ENCODE measurements at places on chromosomes 6 and 20.

DNA sequence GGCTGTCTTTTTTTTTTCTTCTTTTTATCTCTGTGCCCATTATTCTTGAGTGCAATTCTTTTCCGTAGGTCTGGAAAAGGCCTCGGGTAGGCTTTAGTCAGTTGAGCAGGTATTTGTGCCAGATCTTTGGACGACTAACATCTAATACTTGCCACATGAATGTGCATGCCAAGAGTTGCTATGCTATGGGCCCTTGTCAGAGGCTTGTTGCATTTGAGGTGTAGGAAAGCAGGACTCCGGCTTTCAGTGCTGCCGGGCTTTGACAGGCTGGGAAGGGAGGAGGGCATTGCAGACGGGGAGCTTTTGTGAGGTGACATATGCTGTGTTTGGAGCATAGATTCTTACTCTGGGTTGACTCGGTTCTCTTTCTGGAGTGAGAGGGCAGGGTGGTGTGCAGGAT, 10.2 kb downstream of the LRRC1 start:
- no peak for DNase-seq

GRCh38 chr20:8344106-8344505, 212.0 kb downstream of the PLCB1 start:
- DNase-seq = no peak

DNA sequence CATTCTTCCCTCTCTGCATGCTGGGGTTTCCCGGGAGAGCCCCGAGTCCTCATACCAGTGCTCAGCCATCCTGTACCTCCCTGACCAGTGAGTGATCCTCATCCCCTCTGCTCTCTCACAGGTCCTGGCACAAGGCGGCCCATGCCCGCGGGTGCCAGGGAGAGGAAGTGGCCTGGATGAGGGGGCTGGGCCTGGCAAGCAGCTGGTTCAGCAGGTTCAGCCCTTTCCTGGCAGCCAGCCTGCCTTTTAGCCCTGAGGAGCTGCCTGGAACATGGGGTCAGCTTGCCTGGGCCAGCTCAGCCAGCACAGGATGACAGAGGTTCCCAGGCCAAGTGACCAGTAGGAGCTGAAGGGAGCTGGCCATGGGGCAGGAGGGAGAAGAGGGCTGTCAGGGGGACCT, 10.9 kb downstream of the MOCS1 start:
- no peak for DNase-seq

- no peak for DNase-seq
Observed at GRCh38 chr20:23534801-23535593, 33.3 kb downstream of the CST9L start.

- DNase-seq = no peak
Observed at GRCh38 chr6:11650025-11650696, 112.6 kb downstream of the TMEM170B start.

- no peak for DNase-seq
Observed at GRCh38 chr6:96522465-96523009, 931 bp downstream of the UFL1 start.

GRCh38 chr6:25535632-25536225, 116.3 kb upstream of the SCGN start:
- no peak for DNase-seq

GRCh38 chr20:9141921-9142320, 73.0 kb downstream of the PLCB4 start:
- no peak for DNase-seq

DNA sequence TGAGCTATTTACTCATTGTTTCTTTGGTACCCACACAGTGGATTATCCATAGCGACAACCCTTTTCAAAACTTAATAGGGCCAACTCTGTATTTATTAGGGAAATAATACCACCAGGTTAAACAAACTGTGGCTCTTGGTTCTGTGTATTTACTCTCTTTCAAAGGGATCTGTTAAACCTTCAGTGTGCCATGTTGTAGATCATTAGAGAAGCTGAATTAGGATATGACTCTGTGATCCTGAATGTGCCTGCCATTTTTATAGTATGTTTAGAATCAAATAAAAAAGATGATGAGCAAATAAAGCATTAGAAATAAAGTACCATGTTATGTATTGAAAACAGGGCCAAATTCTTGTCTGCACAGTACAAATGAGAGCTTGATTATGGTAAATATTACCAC, 25.0 kb upstream of the SLC35D3 start:
- no peak for DNase-seq

DNA sequence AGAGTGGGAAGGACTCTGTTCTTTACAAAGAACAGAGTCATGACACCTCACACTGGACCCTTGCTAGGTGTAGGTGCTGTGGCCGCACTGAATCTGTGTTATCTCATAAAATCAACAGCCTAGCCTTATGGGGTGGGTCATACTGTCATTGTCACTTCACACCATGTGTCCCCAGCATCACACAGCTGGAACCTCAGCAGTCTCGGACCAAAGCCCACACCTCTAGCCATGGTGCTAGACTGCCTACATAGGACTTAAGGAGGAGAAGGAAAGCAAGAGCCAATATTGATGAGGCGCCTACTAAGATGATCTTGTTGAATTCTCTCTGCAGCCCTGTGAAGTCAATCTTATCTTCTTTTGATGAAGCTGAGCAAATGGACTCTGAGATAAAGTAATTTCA, 31.0 kb downstream of the UNC5CL start:
- DNase-seq = no peak

DNA sequence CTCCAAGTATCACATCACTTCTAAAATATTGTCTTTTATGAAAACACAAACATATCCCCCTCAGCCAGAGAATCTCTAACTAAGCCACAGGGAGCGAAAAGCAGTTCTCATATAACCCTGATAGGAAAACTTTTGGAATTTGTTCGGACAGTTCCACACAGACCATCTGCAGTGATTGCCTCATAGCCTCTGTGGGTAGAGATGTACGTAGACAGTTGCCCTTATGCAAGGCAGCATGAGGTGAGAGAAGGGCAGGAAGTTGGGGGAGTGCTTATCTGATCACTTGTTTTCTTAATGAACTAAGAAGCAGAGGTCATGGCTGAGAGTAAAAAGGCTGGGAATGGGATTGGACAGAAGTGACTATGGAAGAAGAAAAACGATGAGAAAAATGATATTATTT, 39.6 kb downstream of the SLC23A2 start:
- DNase-seq = peak; percentile 38

- no peak for DNase-seq
Observed at GRCh38 chr6:112311950-112312547, 35.1 kb upstream of the RFPL4B start.

DNA sequence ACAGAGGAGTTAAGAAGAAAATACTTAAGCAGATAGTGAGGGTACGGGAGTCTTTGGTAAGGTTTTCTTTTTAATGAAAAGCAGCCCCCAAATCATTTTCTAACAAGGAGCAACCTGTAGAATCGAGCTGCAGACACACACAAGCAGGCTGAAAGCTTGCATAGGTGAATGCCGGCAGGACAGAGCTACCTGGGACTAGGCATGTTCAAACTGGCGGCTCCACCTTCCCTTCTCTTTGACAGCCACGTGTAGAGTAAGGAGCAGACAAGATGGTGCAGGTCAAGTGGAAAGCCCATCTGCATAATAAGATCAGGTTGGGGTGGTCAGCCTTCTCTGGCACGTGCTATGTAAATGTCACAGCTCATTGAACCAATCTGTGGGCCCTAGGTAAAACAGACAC, 1292.4 kb downstream of the EPHA7 start:
- no peak for DNase-seq

DNA sequence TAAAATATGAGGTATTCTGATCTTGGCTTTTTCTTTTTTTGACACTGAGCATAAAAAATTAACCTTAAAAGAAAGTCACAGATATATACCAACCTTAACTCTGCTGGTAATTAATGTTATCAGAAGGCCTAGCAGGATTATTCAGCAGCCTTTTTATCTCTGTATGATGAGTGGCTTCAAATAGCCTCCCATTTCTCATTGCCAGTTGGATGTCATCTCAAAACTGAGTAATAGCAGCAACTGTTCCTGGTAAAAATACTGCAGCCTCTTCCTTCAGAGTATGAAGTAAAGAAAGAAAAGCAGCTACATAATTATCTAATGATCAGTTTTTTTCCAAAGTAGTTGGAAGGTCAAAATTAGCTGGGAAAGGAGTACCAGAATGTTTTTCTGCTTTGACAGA, 24.9 kb upstream of the HDGFL1 start:
- DNase-seq = no peak

DNA sequence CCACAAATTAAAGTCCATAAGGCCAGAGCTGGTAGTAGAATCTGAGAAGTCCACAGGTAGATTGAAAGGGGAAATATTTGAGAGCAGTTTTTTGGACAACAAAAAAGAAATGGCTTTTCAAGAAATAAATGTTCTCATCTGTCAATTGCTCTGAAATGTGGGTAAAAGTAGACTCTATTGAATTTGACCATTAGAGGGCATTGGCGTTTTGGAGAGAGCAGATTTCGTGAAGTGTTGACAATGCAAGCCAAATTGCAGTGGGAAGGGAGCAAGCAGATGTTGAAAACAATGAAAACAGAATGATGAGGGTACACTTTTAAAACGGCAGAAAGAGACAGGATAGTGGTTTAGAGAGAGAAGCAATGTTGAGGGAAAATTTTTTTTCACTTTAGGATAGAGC, 149.1 kb upstream of the FAM83B start:
- no peak for DNase-seq

GRCh38 chr6:2733324-2733723, 17.4 kb downstream of the MYLK4 start:
- DNase-seq = no peak

DNA sequence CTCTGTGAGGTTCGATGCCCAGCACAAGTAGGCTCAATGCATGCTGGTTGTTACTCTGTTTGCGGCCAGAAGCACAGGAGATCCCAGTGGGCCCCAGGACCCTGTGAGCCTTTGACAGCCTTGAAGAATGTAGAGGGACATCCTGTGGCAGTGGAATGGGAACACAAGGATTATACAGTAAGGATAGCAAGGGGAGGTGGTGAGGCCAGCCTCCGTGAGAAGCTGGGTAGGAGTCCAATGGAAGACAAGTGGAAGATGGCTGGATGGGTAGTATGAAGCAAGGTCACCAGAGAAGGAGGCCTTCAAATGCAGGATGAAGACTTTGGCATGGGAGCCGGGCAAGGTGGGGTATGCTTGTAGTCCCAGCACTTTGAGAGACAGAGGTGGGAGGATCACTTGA, 622.9 kb upstream of the CDH4 start:
- DNase-seq = no peak

DNA sequence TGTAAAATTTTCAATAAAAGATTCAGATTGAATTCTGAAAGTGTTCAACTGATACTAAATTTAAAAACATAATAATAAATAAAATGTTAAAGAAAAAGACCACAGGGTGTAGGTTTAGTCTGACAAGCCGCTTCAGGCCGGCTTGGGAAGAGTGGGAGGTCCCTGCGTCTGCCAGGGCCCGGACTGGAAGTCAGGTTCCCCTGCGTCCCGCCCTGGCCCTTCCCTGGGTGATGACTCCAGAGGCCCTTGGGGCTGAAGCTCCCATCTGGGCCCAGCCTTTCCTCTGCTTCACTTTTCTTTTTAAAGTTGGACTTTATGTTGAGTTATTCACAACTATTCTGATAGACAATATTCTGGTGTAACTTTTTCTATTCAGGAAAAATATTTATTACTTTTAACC, 93.3 kb downstream of the SMOC2 start:
- DNase-seq = no peak

- peak; percentile 44 for DNase-seq
Observed at GRCh38 chr6:32700391-32701040, 34.1 kb upstream of the HLA-DQB1 start.

DNA sequence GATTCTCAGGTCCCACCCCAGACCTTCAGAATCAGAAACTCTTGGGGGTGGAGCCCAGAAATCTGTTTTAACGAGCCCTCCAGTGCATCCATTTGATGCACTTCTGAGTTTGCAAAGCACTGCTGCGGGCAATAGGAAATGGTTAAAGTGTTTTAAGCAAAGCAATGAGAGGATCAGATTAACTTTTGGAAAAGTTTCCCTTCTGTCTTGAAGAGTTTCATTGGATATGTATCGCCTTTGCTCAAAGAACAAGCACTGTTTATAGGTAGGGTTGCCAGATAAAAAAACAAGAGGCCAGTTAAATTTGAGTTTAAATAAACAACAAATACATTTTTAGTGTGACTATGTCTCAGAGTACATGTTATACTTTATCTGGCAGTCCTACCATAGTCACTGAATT, 226.0 kb downstream of the BMP7 start:
- no peak for DNase-seq

GRCh38 chr6:160174681-160175080, 53.1 kb downstream of the SLC22A1 start:
- peak; percentile 56 for DNase-seq

- no peak for DNase-seq
Observed at GRCh38 chr6:110654096-110654820, 161.0 kb downstream of the CDK19 start.

DNA sequence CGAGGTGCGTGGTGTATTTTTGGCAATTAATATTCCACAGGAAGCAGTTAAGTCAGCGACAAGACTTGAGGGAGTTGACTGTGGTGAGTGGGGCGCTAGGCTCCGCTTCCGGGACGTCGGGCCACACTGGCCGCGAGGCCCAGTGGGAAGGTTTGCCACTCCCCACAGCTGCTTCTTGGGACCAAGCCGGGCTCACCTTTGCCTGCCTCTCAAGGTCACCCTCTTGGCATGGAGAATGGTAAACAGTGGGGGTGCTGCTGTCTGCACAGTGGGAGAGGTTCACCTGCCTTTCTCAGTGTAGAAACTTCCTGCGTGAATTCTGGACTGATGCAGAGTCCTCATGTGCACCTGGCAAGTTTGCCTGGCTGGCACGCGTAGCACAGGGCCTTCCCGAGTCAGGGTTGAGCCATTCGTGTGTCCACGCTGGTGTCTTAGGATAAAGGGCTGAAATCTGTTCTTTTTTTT, 6.4 kb downstream of the OSBPL2 start:
- no peak for DNase-seq

GRCh38 chr6:106568530-106568929, 60.8 kb downstream of the RTN4IP1 start:
- no peak for DNase-seq

DNA sequence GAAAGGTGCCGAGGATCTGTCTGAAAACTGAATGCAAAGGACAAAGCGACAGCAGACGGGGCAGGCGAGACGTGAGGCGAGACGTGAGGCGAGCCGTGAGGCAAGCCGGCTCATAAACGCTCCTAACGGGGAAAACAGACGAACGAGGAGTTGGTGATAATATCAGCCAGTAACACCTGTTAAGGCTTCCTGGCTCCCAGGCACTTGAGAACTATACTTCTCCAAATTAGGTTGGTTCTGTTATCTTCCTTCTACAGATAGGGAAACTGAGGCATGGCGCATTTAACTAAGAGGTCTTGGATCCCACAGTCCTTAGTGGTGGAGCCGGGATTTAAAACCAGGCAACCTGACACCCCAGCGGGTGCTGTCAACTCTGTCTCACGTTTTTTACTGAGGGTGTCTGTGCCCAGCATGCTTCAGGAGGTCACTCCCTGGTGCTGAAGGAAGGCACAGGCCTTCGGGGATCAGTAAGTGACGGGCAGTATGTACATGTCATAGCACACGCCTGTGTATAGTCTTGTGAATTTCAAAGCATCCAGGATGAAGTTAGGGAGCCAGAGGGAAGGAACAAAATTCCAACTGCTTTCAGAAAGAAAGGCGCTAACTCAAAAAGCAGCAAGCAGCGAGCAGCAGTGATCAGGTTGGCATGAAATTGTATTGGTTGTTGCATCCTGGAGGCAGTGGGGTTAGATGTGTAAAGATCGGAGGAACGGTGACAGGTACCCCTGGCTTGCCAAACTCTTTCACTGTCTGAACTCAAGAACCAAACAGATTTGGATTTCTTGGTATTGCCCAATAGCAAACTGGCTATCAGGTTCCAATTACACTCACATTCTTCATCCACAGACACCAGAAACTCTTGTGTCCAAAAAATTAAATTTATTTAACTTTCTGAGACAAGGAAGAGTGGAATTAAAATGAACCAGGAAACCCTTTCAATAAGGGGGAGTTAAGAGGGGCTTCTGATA, 318.7 kb downstream of the THBS2 start:
- no peak for DNase-seq

GRCh38 chr6:36445621-36446020, 2.8 kb downstream of the KCTD20 start:
- no peak for DNase-seq

All from Caki2 (cell line).